Cortex of kidney (tissue), 1 donor: ENCODE measurements at places on chromosomes 13 and 19.

- DNase-seq: no peak
Measured at GRCh38 chr19:10137751-10138682, 18.3 kb upstream of the EIF3G start.

DNA sequence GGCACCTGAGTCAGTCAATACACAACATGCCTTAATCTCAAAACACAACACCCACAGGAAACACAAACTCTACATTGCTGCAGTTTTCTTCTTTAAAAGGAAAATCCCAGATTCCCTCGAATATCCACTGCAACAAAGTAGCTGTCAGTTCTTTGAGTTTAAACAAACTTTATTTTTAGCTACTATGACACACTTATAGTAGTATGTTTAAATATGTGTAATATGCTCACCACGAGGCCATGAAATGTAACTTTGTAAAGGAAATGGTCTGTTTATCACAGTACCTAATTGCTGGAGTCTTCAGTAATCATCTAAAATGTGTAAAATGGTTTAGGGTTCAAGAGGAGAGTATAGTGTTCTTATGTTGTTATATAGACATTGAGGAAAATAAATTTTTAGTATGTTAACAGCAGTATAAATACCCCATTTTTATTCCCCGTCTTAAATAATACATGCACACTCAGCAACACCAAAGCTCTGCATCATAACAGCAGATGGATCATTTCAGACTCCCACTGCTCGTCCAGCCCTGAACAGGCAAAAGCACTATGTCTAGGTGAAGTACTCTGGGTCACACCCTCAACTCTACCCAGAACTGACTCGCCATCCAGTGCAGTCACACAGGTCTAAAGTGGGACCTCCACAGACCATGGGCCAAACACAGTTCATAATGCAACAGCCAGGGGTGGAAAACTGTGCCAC is 20.6 kb downstream of the TUBGCP3 start:
- no peak for DNase-seq

- no peak for DNase-seq
Measured at GRCh38 chr13:100608906-100609305, 20.3 kb upstream of the GGACT start.

GRCh38 chr19:16259385-16260159 is 61.9 kb downstream of the AP1M1 start:
- DNase-seq: no peak

- DNase-seq: no peak
Measured at GRCh38 chr13:60134376-60134775, 29.4 kb downstream of the DIAPH3 start.

DNA sequence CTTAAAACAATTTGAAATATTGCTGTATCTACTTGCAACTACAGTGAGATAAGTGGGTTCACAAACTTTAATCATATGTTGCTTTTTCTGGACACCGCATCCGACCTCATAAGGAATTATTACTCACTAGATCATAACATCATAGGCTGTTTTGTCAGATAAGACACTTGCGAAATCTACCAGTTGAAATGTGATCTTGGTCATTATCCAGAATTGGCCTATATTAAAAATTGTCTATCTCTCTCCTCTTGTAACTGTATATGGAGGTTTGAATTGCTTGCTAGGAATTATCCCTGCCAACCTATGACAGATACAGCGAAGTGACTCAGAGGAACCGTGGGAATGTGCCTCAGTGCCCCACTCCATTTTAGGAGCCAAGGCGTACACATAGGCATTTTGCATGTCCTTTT is 117.0 kb upstream of the POSTN start:
- DNase-seq: no peak

DNA sequence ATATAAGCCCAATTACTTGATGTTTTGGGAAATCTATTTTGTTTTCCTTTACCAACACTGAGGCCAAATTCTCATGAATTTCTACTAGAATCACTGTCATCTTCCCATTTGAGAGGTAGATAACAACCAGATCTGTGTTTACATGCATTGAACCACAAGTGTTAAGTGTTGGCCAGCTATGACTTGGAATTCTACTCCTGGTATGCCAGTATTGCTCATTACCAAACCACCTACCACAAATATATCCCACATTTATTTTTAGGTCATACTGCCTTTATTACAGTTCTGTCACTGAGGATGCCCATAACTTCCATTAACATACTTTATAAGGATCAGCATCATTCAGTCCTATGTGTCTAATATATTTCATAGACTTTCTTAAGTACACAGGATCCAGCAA is 328.9 kb downstream of the DIAPH3 start:
- DNase-seq: no peak

DNA sequence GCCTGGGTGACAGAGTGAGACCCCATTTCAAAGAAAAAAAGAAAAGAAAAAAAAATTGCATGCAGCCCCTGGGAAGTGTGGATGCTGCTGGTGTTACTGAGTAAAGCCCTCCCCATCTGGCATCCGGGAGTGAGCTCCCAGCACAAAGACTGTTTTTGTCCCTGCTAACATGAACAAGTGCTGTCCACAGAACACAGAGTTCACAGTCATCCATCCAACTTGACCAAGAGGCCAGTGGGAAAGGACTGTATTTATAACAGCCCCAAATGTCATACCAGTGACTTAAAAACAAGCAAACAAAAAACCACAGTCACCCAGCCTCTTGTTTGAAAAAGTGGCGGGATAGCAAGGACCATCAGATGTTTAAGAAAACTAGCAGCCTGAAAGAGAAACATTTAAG is 10.8 kb downstream of the FBXO17 start:
- no peak for DNase-seq

DNA sequence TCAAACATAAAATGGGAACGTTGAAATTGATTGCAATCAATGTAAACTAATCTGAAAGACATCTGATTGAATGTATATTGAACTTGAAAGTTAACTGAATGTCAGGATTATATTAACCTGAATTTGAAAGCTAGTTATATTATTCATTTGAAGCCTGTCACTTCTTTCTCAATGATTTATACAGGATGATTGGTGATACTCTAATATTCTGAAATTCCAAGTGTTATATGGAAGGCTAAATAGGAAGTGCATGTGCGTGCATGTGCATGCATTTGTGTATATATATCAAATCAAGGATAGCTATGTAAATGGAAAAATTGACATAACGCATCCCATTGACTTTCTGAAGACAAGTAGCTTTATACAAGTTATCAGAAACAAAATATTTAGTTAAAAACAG is 143.3 kb downstream of the LMO7 start:
- DNase-seq: no peak

DNA sequence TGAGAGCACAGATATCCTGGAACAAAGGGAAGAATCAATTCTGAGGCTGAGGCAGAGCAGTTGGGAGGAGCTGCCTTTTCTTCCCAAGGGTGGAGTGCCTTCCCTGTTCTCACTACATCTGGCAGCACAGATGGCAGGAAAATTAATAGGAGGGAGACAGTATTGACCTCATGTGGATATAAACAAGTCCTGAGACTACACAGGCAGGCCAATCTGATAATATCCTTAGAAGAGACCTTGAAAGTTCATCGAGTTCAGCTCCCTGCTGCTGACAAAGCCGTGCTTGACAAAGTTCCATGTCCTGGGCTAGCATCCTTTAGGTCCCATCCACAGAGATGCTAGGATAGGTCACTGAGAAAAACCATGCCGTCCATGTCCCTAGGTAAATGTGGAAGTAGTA is 1451.5 kb downstream of the EFNB2 start:
- DNase-seq: no peak

DNA sequence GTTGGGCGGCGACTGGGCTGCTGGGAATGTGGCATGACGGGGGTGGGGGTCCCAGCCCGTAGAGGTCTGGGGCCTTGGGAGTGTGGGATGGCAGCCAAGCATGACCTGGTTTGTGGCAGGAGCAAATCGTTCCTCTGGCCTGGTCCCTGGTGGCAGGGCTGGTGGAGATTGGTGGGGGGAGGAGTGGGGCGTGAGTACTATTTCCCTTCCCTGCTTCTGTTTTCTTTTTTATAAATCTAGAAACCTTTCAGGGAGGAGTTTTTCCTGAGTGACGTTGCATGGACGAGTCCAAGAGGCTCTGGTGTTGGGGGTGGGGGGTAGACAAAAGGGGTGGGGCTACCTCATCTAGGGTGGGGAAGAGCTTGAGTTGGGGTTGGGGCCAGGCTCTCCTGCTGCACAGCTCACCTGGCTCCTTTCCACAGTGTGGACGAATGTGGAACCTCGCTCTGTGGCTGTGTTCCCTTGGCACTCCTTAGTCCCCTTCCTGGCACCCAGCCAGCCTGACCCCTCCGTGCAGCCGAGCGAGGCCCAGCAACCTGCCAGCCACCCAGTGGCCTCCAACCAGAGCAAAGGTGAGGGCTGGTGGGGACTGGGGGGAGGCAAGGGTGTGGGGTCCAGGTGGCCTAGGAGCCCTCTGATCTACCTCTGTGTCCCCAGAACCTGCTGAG is 15.4 kb upstream of the PRR19 start:
- DNase-seq: no peak

GRCh38 chr13:79481685-79482052 is 714 bp downstream of the NDFIP2 start:
- no peak for DNase-seq

DNA sequence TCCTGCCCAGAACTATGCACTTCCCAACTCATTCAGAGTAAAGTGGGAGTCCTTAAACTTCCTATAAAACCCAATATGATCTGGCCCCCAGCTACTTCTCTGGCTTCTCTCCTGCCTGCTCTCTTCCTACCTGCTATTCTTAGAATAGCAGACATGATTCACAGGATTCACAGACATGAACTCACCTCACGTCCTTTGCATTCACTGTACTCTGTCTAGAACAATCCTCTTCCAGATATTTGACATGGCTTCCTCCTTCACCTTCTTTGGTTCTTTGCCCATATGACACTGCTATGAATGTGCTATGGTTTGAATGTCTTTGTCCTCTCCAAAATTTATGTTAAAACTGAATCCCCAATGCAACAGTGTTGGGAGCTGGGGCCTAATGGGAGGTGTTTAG is 154.9 kb downstream of the UGGT2 start:
- no peak for DNase-seq

- DNase-seq: no peak
Measured at GRCh38 chr13:37229931-37230330, 124.5 kb upstream of the CSNK1A1L start.

DNA sequence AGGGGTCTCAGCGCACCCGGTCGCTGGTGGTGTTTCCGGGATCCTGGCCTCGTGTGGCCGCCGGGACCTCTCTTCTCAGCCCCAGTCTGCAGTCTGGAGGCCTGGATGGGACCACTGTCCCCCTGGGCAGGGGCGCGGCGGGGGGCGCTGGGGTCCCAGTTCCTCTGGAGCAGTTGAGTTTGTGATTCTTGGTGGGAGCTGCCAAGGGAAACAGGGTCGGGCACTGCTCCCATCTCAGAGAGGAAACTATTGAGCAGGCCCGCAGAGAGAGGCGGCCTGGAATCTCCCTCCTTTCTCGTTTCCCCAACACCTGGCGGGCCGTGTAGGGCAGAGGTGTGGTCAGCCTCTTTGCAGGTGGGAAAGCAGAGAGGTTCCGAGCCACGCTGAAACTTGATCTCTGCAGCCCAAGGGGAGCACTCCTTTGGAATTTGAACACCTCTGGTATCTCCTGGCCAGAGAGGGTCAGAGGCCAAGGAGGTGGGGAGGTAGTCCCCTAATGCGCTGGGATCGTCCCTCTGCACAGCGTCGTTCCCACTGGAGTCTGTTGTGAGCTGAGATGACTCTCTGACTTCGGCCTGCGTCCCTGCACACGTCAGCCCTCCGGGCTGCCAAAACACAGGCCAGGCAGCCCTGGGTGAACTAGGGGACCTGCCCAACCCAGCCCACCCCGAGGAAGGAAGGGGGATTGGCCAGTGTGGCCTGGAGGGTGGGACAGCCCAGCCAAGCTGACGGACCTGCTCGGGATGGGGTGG is 741 bp downstream of the PLEKHF1 start:
- no peak for DNase-seq

GRCh38 chr13:75196147-75196837 is 285.7 kb downstream of the TBC1D4 start:
- no peak for DNase-seq

DNA sequence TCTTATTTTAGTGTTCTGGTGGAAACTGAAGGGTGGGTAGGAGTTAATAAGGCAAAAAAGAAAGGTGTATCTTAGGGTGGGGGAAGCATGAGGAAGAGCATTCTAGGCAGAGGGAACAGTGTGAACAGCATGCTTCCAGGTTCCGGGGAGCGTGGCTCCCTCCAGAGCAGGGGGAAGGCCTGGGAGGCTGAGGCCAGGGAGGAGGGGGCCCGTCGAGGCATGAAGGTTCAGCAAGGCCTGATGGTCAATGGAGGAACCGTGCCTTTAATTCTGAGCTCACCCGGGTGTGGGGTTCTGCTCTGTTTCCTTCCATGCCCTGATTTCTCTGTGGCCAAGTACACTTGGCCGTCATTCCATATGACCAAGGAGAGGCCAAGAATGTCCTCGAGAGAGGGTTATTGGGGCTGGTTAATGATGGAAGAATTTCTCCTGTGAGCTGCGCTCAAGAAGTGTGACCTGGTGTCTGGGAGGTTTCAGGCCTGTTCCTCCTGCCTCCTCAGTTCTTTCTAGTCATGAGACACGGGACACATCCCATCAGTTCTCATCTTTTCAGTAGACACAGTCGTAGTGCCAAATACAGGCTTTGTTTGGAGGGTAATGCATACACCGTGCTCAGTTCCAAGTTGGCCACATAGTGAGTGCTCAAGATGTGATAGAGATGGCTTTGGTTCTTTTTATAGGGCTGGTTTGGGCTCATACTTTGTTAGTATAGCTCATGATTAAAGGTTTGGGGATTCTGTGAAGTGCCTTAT is 73.6 kb downstream of the SIPA1L3 start:
- DNase-seq: no peak

GRCh38 chr19:46014941-46015686 is 7.7 kb downstream of the PGLYRP1 start:
- DNase-seq: no peak

- no peak for DNase-seq
Measured at GRCh38 chr13:32051156-32051555, 19.6 kb downstream of the FRY start.

DNA sequence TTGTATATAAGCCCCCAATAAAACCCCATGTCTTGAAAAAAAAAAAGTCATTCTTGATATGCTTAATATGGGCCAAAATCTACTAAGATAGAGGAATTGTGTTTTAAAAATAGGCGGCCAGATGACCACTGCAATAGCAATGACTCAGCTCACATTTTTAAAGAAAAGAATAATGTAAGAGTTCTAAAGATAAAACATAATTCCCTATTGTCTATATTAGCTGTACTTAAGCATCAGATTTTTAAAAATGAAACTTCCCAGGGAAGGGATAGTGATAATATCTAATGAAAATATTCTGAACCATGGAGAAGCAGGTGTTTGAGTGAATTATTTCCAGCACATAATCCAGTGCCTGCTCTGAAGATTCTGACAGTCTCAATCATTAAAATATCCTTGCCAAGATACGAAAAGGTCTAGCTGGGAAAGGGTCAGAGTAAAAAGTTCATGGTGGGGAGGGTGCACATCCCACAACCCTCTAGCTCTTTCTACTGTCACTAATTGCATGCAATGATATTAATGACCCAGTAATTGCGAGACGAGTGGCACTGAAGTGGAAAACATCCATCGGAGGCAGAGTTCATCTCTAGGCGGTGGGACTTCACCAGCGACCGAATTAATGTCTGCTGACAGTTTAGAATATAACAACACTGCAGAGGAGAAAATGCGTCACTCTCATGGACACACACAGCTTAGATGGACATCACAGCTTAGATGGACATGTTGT is 31.6 kb downstream of the EFNB2 start:
- DNase-seq: no peak
